ENCODE measurements at places on chromosomes 3 and 15. TPM values are rescaled to one million over a fixed set of nuclear protein-coding genes. Genes with fewer than 3 reads are reported as not detected.

DNA sequence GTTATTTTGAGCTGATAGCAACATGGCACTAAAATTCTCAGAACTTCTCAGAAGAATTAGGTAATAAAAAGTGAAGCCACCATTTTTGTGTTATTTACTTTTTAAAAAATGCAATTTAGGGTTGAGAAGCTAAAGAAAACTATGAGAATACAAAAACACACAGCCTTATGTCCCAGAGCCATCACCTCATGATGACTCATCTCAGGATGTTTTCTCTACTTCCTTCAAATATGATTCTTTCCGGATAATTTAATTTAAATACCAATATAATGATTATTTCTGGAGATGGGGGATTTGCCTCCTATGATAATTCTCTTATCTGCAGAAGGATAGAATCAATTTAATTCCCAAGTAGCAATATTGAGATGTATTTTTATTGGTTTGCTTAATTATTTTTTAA is 105.6 kb upstream of the BFSP2 start:
- DNase-seq = no peak

- no peak for DNase-seq
Observed at GRCh38 chr3:16406579-16406978, 106.9 kb downstream of the RFTN1 start.

DNA sequence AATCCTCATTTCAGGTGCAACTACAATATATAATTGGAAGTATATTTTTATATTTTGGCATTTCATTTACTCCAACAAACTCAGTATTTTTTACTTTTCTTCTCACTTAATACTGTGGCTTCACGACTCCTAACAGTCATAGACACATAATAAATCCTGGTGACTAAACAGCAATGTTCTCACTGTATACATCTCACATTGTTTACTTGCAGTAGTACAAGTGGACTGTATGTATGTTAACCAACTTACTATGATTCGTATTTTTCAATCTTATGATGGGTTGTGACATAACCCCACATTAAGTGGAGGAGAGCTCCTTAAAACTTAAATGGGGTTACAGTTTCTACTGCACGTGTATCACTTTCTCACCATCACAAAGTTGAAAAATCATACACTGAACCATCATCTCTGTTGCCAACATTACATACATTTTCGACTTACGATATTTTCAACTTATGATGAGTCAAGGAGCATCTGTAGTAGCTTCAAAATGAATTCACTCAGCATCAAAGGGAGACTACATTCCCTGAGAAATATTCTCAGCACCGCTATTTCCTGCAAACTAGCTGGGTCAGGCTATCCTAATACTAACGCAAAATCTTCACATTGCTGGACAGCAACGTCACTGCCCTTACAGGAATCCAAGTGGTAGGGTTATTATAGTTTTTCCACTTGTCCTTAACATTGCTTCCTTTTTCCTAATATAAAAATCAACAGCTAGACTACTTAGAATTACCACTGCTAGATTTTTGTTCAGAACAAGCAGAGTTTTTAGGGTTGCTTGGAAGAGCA is 7.3 kb downstream of the ADAM10 start:
- DNase-seq = no peak

DNA sequence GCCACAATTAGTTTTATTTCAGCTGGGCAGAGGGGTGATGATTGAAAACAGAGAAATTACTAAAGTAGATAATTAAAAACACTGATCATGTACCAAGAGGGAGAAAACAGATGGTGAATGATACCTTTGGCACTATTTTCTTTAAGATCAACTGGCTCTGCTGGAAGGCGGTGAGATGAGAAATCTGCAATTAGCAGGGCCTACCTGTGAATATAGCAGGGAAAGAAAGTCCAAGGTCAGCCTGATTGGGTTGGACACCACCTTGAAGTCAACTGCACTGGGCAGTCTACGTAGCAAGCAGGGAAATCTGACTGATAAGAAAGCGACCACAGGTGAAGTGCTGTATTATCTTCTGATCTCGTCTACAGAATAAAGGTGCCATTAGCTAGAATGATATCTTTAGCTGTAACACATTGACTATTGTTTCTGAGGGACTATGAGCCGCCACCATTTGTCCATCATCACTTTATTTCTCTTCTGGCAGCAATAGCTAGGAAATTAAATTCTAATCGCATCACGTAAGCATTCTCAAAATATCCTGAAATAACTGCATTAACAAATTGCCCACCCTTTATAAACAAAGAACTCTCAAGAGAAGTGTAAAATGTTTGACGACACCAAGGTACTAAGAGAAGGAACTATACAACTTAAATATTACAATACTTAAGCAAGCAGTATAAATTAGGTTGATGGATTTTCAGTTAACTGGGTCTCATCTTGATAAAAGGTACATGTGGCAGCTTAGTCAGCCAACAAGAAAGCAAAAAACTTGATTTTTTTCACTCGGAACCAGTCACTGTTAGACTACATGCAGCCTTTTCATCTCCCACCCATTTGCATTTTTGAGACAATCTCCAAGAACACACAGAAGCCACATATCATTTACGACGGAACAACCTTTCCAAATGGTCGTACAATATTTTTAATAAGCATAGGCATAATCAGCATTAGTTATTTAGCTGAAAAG is 1.3 kb downstream of the NEDD4 start:
- DNase-seq = no peak

- DNase-seq = no peak
Observed at GRCh38 chr3:48524970-48525369, 21.0 kb upstream of the SHISA5 start.

DNA sequence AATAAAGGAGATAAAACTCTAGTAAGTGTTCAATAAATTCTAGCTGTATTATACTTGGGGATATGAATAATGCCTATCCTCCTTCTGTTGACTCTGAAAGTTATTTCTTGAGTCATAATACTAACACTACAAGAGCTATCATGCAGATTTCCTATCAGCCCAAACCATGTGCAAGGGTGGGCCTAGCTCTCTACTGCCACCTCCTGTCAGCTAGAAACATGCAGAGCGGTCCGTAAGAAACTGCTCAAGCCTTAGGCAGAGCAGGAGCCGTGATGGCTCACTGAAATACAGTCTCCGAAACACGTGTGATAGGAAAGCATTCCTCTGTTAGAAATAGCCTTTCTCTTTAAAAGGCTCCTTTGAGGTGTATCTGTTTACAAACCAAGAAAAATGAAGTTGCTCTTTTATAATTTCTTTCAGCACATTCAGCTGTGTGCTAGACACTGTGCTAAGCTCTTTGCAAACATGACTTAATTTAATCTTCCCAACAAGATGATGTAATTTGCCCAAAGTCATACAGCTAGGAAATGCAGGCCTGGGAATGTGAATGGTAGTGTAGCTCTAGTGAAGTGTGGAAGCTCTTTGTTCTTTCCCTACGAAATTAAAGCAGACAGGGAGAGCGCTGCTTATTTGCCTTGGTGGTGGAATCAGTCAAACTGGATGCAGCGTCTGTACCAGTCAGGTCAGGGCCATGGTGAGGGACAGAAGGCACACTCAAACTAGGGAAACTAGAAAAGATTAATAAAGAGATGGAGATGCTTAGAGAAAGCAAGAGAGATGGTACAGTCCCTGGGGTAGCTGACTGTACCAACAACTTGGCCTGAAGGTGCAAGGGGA is 43.1 kb downstream of the MTHFS start:
- DNase-seq = peak; percentile 50

DNA sequence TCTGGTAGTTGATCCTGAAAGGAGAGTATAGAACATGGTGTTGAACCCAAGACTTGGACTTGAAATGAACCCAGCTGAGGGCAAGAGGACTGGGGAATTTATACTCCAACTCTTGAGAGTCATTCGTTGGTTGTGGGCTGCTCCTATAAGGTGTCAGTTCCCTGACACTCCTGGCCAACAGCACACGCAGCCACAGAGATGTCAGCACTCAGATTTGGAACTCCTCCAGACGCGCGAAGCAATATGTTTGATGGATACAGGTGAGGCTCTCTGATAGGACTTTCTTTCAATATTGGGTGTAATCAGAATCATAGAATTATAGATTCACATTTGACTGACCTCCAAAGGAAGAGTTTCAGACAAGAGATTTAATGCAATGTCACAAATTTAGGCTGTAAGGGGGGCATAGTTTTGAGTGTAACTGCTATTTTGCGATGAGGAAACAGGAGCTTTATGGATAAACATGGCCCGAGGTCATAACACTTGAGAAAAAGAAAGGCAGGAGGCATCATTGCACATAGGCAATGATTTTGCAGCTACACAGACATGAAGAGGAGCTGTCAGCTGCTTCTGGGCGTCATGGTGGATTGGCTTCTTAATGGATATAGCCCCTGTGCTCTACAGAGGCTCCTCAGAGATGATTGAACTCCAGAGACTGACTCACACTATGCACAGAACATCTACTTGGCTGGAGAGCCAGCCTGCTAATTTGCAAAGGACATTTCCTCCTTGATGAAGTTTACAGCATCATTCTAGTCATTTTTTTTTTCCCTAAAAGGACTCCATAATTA is 569.2 kb upstream of the RGMA start:
- no peak for DNase-seq

DNA sequence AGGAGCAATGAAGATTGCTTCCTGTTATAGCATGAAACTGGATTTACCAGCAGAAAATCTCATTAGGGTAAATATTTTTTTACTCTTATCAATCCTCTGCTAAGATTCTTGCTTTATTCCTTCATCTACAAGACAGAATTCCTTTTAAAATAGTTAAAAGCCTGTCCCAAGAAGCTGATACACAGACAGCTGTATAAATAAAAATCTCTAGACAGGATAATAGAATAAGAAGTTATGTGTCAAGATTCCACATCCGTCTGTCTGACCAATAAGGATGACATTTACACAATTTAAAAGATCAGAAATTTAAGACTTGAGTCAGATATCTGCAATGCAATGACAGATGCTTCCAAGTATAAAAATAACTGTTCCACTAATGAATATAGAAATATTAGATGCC is 57.6 kb downstream of the SSR3 start:
- no peak for DNase-seq

DNA sequence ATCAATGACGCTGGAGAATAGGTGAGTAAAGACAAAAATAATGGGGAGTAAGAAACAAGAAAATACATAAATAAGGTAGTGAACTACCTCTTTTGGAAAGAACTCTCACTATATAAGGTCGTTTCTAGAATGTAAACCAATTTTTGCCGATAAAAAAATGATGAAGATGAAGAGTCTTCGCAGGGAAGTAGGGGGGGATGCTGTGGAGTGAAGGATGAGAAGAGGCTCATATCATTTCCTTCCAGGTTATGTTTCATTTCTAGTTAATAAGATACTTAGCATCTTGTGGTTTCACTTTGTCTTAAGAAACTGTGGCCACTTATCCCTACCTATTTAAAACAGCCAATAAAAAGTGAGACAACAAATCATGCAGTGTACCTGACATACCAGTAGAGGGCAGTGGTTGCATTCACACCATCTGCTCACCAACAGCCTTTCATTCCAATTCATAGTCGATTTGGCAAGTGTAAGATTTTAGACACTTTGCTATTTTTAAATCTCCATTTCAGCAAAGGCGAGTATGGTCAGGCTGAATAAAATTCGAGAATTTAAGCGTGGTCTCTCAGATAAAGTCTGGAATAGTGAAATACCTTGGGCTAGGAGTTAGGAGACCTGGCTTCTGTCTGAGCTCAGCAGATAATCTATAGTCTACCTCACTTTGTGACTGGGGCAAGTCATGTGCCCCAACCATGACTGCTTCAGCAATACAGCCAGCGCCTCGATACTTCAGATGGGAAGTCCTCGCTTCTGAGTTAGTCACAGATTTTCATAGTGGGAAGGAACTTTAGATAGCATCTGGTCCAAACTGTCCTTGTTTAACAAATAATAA is 28.9 kb upstream of the ICE2 start:
- DNase-seq = no peak

Gene GOLGA6B
- not detected for total RNA-seq

Gene TM4SF1
- total RNA-seq = 55.7 TPM

Gene TLR9
- total RNA-seq = 0.05 TPM

Gene CNTN3
- total RNA-seq = 3.1 TPM

Gene CPEB1
- total RNA-seq = 0.42 TPM

Gene MYH15
- not detected for total RNA-seq

All from pancreas (tissue), 10 donors.